ENCODE measurements at places on chromosomes 7 and 10.

DNA sequence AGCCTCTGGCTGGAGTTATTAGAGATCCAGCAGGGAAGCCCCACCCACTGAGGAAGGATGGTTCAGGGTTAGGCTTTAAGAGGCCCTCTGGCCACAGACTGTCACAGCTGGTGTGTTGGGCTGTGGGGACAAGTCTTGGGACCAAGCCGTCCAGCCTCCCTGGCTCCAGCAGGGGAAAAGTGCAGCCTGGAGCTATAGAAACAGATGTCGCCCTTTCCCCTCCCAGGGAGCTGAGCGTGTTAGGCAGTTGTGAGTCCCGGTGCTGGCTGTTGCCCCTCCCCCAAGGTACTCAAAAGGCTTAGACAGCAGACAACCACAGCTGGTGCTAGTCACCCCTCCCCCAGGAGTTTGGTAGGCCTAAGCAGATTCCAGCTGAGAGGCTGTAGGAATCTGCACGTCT lies 143.4 kb downstream of the TMEM168 start:
- no peak for DNase-seq

GRCh38 chr10:23186697-23187096 lies 5.4 kb upstream of the PTF1A start:
- no peak for DNase-seq

GRCh38 chr10:72487521-72487920 lies 132.8 kb upstream of the DNAJB12 start:
- DNase-seq: no peak

- DNase-seq: no peak
Measured at GRCh38 chr7:1285556-1286301, 53.1 kb downstream of the UNCX start.

DNA sequence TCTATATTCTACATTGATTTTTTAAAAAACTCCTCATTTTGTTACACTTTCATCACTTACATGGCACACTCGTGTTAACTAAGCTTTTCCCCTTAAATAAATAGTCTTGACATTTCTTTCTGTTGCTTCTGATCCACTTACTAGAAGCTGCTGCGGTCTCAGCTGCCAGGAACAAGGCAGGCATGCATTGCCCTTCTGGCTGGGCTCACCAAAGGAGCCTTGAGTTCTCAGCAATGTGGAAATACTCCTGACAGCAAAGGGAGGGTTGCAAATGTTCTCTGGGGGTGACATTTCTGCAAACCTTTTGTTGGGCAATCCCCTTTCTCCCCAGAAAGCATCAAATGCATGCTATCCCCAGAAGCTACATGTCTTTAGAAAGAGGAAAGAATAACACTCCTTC lies 350.1 kb downstream of the PRPF18 start:
- DNase-seq: no peak

DNA sequence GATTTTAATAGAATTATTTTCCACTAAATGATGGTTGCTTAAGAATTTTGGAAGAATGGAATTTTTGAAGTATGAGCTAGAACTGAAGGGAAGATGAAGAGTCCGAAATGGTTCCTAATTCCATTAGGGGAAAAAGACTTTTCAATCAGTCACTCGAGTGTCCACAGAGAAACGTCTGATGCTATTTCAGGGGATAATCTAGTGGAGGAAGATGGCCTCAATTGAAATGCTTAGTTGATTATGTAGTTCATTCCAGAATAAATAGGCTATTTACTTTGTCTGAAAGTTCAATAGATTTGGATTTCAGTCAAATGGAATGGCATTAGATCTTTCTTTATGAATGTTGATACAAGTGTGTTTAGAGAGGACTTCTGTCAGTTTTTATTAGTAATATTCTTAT lies 365.4 kb downstream of the NRG3 start:
- DNase-seq: no peak

DNA sequence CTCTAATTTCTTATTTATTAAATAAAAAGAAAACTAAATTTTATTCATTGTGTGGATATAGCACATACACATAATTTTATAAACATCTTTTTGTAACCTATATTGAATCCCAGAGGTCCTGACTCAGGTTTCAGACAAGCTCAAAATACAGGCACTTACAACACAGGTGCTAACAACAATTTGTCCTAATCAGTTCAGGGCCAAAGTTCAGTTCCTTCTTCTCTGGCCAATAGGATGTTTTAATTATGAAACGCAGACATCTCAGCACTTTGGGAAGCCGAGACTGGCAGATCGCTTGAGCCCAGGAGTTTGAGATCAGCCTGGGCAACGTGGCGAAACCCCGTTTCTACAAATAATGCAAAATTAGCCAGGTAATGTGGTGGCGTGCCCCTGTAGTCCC lies 15.0 kb downstream of the RPA3 start:
- DNase-seq: no peak

DNA sequence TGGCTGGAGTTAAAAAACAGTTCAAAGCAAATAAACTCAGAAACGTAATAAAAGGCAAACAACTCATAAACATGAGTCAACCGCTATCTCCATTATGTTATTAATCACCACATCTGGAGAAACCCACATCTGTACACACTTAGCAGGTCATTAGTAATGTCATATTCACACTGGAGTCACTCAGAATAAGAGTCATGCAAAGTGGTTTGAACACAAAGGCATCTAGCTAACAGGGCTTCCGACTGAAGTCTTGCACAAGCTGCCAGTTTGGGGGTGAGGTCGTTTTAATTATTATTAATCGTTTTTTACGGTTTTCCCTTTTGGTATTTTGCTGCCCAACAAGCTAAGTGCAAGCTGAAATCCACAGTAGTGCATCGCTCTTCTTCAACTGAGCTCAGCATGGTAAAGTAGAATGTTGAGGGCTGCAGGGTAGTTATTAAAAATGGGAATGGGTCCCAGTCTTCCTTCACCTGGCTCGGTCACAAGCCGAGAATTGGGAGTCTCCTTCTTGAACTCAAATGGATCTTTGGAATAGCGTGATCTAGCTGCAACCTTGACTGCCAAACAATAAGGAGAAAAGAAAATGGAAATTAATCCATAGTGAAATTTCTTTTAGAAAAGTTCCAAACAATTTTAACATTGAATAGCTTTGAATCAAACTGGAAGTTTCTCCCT lies 663.5 kb downstream of the KCNMA1 start:
- DNase-seq: no peak

GRCh38 chr10:91642831-91643692 lies 10.2 kb upstream of the PPP1R3C start:
- DNase-seq: no peak

GRCh38 chr7:4906682-4907081 lies 23.2 kb upstream of the RADIL start:
- DNase-seq: no peak

DNA sequence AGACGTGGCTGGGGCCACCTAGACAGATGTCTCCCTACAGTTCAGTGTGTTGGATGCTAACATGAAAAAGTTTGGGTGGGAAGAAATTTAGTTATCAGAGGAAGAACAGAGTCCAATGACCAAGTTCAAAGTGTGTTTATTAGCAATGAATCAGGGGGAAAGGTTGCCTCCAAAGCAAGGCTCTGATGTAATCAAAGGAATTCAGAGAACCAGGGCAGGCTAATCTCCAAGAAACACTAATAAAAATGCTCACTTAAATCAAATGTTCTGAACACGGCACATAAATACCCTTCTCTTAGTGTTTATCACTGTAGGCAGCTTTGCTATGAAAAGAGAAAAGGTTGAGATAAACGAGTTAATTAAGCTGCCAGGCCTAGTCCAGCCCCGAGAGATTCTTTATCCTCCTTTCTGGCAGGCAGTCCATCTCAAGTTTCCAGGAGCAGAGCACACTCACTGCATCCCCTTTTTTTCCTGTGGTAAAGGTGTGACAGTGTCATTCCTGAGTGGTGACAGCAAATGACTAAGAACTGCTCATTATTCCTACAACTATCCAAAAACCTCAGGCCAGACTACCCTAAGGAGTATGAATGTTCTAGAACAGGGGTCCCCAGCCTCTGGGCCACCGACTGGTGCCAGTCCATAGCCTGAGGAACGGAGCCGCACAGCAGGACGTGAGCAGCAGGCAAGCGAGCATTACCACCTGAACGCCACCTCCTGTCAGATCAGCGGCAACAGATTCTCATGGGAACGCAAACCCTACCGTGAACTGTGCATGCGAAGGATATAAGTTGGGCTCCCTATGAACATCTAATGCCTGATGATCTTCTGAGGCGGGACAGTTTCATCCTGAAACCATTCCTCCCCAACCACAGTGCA lies 66.9 kb upstream of the FHIP2A start:
- DNase-seq: no peak

- DNase-seq: no peak
Measured at GRCh38 chr10:121340271-121340831, 257.9 kb downstream of the FGFR2 start.

DNA sequence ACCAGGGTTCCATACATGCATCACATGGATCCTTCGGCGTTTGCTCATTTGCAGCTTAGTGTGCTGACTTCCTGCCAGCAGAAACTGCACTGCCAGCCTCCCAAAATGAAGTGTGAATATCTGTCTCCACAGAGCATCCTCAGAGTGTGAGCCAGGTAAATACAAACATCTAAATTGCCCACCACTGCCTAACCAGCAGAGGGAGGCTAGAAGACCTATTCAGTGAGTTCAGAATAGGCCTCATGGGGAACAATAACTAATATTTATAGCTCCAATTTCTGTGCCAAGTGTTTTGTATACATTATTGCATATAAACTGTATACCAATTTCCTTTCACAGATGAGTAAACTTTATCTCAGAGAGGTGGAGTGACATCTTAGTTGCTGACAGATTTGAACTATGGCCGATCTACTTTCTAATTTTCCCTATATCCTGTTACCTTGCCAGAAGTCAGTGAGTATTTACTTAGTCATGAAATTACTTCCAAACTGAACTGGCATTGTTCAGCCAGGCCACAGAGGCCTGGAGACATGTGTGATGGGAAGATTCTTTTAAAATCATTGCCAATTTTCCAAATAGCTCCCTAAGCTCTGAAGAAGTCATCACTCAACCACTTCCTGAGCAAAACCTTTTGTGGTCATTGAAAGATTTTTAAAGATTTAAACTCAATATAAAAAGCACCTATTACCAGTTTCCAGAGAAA lies 926.5 kb upstream of the GHITM start:
- no peak for DNase-seq

DNA sequence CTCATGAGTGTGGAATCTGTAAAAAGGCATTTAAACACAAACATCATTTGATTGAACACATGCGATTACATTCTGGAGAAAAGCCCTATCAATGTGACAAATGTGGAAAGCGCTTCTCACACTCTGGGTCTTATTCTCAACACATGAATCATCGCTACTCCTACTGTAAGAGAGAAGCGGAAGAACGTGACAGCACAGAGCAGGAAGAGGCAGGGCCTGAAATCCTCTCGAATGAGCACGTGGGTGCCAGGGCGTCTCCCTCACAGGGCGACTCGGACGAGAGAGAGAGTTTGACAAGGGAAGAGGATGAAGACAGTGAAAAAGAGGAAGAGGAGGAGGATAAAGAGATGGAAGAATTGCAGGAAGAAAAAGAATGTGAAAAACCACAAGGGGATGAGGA lies 207.7 kb downstream of the ZEB1 start:
- DNase-seq: no peak

- no peak for DNase-seq
Measured at GRCh38 chr7:111092406-111093236, 1.7 kb downstream of the LRRN3 start.

- DNase-seq: no peak
Measured at GRCh38 chr10:101063548-101064414, 2.0 kb downstream of the KAZALD1 start.

- no peak for DNase-seq
Measured at GRCh38 chr10:68251625-68252495, 19.9 kb upstream of the ATOH7 start.

GRCh38 chr10:28633750-28634149 lies 43.6 kb upstream of the BAMBI start:
- DNase-seq: no peak

DNA sequence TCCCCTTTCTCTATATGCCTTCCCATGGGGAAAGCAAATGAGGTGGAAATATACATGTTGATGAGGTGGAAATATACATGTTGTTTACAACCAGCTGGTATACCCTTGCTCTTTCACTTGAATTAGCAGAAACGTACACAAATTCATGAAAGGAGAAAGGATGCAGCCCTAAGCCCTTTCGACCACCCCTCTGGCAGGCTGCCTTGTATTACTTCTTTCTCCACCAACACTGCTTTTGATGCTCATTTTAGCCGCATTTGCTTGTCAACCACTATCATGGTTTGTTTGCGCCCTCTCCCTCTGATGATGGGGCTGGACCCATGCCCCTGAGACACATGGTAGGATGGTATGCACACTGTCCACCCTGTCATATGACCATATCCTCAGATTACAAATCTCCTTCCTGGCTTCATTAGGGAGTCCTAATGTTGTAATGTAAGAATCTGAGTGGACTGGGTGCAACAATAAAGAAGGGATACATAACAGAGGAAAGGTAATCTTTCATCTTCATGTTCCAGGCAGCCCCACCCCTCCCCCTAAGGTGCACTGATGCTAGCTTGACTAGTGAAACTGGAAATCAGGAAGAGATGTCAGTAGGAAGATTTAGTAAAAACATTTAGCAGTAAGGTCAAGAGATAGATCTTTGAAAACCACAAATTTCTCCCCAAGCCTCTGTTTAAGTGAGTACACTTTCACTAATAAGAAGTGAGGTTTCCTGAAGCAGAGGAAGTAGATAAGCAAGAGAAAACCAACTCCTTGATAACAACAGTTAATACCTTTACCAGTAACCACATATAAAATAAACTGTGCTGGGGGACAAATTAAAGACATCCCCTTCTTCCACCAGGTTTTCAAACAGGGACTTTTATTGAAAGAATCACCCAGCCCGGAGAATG lies 536.8 kb upstream of the NRP1 start:
- no peak for DNase-seq

- DNase-seq: no peak
Measured at GRCh38 chr7:115328018-115328417, 406.1 kb downstream of the MDFIC start.

DNA sequence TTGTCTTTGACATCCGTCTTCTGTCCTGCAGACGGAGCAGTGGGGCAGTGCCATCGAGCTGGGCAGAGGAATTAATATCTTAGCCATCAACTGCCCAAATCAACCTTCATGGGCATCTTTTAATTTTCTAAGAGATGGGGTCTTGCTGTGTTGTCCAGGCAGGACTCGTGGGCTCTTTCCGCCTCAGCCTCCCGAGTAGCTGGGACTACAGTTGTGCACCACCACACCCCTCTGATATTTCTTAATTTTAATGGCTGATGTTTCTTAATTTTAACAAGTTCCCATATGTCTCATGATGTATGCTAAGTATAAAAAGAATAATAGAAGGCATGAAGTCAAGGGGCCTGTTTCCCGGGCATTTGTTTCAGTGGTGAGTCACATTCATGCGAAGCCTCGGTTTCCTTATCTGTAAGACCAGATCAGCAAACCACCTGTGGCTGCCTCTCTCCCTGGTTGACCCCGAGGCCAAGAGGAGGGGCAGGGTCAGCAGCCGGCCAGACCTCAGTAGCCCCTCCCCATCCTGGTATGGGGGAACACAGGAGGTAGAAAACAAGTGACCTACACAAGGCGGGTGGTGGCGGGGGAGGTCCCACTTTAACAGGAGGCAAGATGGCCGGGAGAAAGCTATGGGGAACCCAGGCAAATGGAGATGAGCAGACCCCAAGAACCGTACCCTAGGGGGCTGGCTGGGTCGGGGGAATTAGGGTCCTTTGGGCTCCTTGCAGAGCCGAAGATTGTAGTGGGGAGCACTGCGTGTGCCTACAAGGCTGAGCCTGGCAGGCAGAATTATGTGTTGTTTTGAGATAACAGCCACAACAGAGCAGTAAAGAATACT lies 85.5 kb downstream of the CUX1 start:
- no peak for DNase-seq
